ENCODE measurements at places on chromosomes 12 and 14. TPM values are rescaled to one million over a fixed set of nuclear protein-coding genes. Genes with fewer than 3 reads are reported as not detected.

Gene SCNN1A
- total RNA-seq, result 2.0 TPM

GRCh38 chr12:87160848-87161601, 868.2 kb downstream of the C12orf50 start:
- no peak for DNase-seq

Gene CIROP
- not detected for total RNA-seq

DNA sequence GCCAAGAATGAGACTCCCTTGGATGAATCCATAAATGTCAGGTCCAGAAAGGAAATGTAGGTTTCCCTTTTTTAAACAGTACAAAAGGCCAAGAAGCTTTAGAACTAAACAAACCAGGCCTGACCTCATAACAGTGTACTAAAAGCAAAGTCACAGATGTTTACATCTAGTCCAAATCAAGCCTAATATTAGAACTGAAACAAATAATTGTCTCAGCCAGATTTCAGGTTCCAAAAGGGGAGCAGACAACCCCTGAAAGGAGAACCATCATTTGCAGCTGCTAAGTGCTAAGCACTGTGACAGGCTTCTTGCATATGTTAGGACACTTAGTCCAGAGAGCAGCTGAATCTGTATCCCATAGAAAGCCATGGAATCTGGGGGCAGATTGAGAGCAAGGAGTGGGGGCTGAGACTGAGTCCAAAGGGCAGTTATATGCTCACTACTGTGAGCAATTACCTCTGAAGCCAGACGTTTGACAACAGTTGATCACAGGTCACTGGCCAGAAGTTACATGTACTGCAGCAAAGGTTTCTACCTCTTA, 90.1 kb downstream of the STXBP6 start:
- DNase-seq, result no peak

GRCh38 chr12:54262403-54262925, 17.5 kb downstream of the CBX5 start:
- no peak for DNase-seq

- DNase-seq, result no peak
Observed at GRCh38 chr12:58247633-58248032, 306.3 kb downstream of the ATP23 start.

All from CD4-positive, alpha-beta T cell (primary cell).